Activated naive CD8-positive, alpha-beta T cell treated with anti-CD3 and anti-CD28 coated beads for 36 hours (primary cell): ENCODE measurements at places on chromosomes 11 and 22. TPM values are rescaled to one million over a fixed set of nuclear protein-coding genes. Genes with fewer than 3 reads are reported as not detected.

GRCh38 chr11:19444231-19444630 lies 203.5 kb upstream of the E2F8 start:
- no peak for DNase-seq

DNA sequence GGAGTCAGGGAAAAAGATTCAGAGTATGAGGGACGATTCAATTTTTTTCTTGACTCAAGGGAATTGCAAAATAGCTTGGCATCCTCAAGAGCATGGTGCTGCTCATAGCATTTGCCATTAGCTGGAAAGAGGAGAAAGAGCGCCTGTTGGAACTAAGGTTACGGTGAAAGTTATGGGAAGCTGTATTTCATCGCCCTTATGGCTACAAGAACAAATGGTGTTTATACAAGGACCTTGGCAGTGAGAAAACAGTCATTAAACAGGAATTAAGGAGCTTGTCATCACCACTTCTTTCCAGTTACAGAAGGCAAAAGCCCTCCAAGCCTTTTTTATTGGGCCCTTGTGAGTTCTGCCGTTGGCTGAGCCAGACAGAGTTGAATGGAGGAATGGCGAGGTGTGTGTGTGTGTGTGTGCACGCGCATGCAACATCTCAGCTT lies 74.2 kb downstream of the ALX4 start:
- DNase-seq, result no peak

GRCh38 chr22:39418696-39419095 lies 19.1 kb downstream of the TAB1 start:
- no peak for DNase-seq

DNA sequence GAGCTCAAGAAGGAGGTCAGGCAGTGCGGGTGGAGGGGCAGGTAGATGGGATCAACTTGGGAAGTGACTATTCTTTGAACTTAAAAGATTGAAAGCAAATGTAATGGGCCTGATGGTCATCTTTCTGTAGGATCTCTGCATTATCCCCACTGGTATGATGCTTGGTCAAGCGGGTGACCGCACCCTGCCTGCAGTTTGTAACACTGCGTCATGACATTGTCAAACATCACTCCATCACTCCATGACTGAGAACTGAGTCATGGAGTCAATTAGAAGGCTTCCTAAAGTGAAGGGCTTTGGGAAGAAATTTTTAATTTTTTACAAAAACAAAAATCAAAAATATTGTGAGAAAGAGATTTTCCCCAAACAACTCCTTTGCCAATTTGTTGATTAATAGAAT lies 62.4 kb upstream of the BMAL1 start:
- DNase-seq, result no peak

DNA sequence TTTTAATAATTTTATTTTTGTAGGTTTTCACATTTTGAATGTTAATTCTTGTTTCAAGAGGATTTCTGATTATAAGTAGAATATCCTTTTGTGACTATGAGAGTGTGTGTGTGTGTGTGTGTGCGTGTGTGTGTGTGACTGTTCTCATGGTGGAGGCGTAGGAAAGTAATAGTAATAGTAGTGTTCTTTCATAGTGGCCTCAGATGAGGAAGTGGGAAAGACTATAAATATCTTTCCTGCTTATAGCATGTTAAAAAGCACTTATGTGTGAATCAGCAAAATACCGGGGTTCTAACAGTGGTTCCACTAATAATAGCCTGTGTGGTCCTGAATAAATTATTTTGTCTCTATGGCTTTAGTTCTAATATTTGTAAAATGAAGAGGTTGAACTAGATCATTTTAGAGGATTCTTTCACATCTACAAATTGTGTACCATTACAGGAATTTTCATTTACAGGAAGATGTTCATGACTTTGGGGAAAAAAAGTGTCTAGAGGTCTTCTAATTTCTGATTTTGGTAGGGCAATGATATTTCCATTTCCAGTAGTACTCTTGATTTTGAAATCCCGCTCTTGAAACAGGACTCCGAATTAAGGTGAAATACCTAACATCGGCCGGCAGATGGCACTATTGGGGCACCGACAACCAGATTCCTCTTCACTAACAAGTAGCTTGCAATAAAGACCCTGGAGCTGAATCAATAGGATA lies 29.9 kb upstream of the OR10G7 start:
- peak; percentile 60 for DNase-seq

- no peak for DNase-seq
Observed at GRCh38 chr22:33024626-33025025, 33.6 kb downstream of the SYN3 start.

- no peak for DNase-seq
Observed at GRCh38 chr11:95556011-95556341, 233.6 kb downstream of the FAM76B start.

REXO2 gene
- total RNA-seq, result 71.7 TPM

MUC2 gene
- total RNA-seq, result not detected

RASL10A gene
- 0.58 TPM for total RNA-seq

OR8A1 gene
- not detected for total RNA-seq

CYP2D6 gene
- 1.6 TPM for total RNA-seq

MMP8 gene
- 0.14 TPM for total RNA-seq
